ENCODE measurements at places on chromosomes 6 and 20.

DNA sequence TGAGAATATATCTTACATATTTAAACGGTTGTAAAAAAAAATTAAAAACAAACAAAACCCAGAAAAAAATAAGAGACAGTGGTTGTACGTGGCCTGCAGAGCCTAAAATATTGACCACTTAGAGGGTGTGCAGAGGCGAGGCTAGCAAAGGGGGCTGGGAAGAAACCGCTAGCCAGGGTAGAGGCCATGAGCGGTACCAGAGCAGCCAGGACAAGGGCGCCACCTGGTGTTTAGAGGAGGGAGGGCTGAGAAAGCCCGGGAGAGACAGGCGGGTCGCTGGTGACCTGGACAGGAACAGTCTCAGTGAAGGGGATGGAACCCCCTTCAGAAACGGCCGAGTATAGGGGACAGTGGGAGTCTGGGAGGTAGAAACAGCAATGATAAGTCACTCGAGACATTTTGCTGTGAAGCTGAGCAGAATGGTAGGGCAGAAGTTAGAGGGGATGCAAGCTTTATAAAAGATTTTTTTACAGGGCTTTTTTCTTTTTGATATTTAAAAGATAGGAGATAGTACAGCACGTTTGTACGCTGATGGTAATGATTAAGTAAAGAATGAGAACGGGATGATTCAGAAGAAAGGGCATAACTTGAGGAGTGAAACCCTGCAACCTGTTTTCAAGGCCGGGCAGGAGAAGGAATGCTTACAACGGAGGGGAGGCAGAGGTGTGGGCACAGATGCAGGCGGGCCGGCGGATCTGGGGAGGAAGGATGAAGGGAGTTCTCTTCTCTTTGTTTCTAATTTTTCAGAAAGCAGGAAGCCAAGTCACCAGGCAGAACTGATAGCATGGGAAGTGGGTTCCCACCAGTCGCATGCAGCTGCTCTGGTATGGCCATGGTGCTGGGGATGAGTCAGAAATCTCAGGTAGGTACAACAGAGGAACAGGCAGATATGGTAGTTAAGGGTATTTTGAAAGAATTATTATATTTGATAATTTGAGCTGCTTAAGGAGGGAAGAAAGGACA is 76.2 kb downstream of the FAM229B start:
- DNase-seq, result peak; percentile 74

DNA sequence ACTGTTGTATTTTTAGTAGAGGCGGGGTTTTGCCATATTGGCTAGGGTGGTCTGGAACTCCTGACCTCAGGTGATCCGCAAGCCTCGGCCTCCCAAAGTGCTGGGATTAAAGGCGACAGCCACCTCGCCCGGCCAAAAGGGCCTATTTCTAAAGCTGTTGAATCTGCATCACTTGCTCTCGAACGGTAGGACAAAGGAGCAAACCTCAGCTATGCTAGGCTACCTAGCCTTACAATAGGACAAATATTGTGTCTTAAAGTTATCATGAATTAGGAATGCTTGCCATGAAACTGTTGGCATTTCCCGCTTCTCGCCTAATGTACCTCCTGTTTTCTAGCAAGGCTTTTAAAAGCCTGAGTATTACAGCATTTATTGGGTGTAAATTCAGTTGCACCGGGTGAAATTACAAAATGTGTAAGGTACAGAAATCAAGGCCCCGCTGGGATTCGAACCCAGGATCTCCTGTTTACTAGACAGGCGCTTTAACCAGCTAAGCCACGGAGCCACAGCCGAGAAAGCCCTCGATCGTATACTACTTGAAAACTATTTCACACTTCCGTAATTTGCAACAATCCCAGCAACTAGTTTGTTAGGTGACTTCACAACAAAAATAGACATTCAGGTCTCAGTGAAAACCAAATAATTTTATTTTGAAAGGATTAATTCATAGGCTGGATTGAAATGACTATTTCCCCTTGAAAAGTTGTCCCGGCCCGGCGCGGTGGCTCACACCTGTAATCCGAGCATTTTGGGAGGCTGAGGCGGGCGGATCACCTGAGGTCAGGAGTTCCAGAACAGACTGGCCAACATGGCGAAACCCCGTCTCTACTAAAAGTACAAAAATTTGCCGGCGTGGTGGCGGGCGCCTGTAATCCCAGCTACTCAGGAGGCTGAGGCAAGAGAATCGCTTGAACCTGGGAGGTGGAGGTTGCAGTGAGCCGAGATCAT is 211.6 kb upstream of the ZNF184 start:
- DNase-seq, result peak; percentile 24

DNA sequence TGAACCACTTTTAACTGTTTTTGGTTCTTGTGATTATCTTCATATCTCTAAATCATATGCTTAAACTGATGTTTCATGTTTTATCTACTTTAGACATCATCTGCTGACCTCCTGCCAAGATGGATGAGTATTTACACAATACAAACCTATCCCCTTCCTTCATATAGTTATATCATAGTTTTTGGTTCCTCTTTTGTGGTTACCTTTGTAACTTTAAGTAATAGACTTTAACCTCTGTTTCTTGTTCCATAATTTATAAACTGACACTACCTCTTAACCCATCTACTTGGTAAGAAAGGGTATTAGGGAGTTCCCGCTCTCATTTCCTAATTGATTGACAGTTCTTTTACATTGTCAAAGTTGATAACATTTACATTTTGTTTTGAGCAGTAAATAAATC is 11.9 kb downstream of the PCMT1 start:
- DNase-seq, result no peak

GRCh38 chr6:52594221-52594620 is 17.4 kb upstream of the TRAM2 start:
- no peak for DNase-seq

GRCh38 chr20:63054681-63055240 is 48.0 kb upstream of the BHLHE23 start:
- DNase-seq, result no peak

GRCh38 chr6:54681987-54682386 is 164.6 kb upstream of the FAM83B start:
- DNase-seq, result no peak

DNA sequence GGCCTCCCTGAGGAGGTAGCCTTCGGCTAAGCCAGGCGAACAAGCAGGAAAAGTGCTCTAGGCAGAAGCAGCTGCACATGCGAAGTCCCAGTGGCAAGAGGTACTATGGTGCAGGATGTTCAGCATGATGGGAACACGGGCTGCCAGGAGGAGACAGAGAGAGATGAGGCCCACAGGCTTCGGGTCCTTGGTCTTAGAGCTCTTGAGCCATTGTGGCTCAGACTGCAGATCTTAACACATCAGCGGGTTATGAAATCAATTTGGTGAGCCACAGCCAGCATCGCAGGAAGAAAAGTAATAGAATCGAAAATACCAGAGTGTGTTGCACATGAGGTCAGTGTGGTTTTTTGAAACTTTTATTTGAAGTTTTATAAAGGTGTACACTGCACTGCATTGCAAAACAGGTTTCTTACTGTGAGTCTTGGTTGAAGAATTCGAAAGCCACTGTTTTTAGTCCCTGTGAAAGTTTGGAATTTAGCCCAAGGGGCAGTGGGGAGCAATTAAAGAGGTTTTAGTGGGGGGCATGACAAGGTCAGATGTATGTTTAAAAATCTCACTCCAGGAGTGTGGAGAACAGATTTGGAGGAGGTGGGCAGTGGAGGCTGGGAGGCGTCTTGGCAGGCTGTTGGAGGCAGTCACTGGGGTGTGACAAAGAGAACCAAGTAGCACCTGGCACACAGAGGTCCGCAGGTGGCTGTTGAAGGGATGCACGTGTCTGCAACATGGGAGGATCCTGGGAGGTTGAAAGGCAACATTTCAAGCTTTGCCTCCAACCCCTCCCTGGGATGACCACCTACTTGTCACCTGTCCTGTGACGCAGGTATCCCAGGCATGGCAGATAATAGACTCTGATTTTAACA is 69.3 kb downstream of the EYA2 start:
- DNase-seq, result no peak

- DNase-seq, result no peak
Measured at GRCh38 chr20:8375898-8376297, 243.8 kb downstream of the PLCB1 start.

GRCh38 chr6:158122048-158122447 is 46.0 kb downstream of the SERAC1 start:
- DNase-seq, result no peak

DNA sequence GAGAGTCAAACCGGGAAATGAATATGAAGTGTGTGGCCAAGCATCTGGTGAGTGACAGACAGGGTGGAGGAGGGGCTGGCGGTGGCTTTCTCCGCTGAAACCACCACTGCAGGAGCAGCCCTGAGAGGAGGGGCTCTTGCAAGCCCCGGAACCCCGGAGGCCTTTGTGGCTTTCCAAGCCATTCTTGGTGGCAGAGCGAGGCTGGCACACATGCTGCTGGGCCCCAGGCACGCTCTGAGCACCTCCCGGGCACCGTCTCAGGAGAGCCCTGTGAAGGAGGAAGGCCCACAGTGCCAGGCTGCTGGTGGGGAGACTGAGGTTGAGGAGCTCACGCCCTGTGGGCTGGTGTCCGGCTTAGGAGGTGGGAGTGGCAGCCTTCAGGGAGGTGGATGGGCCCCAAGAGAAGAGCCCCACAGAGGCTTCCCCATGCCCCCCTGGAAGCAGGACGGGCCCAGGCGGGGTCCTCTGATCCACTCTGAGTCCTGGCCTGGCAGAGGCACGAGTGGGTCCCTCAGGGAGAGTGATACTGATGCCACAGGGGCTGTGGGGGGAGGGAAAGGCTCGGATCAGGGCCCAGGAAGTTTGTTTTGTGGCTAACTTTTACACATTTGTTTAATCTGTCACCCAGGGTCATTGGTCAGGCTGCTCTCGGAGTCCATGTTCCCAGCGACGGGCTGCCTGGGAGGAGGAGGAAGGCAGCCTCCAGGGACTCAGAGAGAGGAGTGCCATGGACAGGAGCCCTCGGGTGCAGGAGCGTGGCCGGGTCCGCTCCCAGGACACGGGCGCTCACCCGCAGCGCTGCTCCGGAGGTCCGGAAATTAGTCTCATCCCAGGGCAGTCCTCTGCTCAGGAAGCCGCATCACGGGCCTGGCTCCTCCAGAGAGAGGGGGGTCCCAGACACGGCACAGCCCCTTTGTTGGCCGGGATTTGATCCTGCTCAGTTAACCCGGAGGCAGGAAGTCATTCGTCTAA is 170.7 kb downstream of the ERMARD start:
- DNase-seq, result no peak

DNA sequence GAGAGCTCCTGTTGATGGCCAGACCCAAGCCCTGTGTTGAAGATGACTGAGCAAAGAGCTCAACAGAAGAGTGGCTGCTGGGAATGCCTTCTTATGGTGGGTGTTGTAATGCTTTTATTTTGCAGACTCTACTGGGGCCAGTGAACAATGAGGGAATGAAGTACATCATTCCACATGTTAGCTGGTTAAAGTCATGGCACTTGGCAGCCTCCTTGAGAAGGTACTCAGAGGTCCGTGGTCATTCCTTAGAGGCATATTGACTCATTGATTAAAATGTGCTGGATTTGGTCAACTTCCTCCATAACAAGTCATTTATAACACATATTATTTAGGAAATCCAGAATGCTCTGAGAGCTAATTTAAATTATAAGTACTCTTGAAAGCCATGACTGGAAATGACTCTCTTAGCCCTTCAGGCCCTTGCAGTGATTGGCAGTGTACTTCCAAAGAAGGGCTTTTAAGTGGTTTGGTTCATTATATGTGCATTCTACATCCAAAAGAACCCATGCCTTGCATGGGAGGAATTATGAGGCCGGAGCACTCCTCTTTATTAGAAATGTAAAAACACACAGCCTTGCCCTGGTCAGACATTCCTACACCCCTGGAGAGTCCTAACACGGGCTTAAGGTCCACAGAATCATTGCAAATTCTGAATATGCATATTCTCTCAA is 976.9 kb downstream of the KIF16B start:
- no peak for DNase-seq

Data from stimulated activated CD4-positive, alpha-beta T cell treated with anti-CD3 and anti-CD28 coated beads, Interleukin-1b, Interleukin-23, amount 100 ng/mL, for 1 hour (primary cell).